ENCODE measurements at places on chromosomes 16 and 17.
A peak's percentile ranks its signal among the peaks of the same experiment; 100 is the strongest.

DNA sequence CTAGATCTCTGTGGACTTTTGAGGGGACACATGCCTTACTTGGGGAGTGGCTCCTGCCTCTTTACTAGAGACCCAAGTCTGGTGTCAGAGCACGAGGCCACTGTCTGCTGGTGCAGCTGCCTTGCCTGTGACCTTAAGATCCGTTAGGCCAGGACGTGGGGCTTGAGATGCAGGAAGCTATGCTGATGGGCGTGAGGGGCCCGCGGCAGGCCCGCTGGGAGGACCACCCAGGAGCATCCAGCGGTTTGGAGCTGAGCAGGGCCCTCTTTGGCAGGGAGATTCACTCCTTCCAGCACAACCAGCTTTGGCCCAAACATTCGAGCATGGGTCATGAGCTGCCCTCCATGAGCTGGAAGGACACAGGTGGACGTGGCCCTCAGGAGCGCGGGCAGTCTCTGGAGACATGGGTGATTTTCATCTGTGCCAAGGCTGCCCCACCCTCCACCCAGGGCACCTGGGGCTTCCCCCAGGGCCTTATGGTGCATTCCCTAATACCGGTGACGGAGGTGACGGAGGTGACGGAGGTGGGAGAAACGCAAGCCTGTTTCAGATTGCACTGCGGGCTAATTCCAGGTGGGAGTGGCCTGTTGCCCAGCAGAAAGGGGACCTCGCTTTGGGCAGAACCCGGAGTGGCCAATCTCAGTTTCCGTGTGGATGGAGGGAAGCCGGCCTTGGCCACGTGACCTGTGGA lies 12.7 kb downstream of the LGALS3BP start:
- no peak for DNase-seq

DNA sequence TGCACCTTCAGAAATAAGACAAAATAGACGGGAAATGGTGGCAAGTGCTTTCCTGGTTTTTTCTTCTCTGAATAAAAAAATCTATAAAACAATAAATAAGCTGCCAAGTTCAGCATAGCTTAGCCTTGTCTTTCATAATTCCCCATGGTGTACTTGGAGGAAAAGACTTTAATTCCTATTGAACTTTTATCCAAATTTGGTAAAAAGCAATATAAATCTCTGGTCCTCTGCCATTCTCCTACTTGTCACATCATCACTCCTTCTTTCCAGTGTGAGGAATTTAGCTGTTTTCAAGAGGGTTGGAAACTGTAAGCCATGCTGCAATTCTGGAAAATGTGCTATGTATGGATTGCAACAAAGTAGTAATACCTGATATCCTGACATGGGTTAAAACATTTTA lies 551.8 kb upstream of the KIF2B start:
- no peak for DNase-seq

- no peak for DNase-seq
These were observed 6.0 kb downstream of the FHOD1 start for GRCh38 chr16:67241008-67241900.

GRCh38 chr16:54397190-54397835 lies 110.7 kb upstream of the IRX3 start:
- no peak for DNase-seq

DNA sequence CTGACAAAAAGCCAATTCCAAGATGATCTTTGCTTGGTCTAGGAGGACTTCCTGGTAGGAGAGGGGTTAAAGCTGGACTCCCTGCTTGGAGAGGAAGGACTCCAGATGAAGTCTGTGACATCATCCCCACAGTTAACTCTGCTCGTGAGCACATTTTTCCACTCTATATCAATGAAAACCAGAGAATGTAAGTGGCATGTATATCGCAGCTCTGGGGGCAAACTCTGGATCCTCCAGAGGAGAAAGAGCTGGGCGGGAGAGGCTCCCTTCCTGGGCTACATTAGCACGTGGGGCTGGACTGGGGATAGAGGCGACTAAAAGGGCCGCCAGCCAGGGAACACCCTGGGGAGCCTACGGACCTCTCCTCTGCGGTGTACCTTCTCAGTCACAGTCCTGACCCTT lies 34.1 kb downstream of the HIC1 start:
- DNase-seq: no peak

GRCh38 chr17:57285701-57286100 lies 29.4 kb downstream of the MSI2 start:
- no peak for DNase-seq

GRCh38 chr17:40564883-40565768 lies at the start of gene CCR7:
CCR7 (minus strand) TSS chr17:40565472; CDS start chr17:40565409, 63 bp downstream.
- peak; percentile 76 for DNase-seq

- no peak for DNase-seq
These were observed 90.9 kb downstream of the MYH11 start for GRCh38 chr16:15765880-15766279.

DNA sequence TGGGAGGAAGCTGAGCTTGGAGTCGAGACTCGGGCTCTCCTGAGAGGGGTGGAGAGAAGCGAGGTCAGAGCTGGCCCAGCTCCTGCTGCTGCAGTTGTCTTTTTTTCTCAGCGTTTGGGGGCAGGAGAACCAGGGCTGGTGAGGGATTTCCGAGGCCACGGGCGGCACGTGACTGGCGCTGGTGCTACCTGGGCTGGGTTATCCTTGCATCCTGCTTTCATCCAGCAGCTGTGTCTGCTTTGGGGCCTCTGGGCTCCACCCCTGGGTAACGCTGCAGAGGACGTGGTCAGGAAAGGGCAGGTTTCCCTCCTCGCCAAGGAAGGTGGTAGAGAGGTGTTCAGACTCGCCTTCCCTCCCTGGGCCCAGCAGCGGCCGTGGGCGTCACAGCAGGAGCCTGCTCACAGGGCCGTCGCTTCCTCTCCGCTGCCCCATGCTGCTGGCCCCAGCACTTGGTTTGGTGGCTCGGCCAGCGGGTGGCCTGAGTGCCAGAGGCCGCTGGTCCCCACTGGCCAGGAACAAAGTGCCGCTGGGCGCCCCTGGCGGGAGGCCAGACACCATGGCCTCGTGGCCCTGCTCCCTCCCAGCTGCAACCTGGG lies 22.5 kb downstream of the GSE1 start:
- DNase-seq: no peak

DNA sequence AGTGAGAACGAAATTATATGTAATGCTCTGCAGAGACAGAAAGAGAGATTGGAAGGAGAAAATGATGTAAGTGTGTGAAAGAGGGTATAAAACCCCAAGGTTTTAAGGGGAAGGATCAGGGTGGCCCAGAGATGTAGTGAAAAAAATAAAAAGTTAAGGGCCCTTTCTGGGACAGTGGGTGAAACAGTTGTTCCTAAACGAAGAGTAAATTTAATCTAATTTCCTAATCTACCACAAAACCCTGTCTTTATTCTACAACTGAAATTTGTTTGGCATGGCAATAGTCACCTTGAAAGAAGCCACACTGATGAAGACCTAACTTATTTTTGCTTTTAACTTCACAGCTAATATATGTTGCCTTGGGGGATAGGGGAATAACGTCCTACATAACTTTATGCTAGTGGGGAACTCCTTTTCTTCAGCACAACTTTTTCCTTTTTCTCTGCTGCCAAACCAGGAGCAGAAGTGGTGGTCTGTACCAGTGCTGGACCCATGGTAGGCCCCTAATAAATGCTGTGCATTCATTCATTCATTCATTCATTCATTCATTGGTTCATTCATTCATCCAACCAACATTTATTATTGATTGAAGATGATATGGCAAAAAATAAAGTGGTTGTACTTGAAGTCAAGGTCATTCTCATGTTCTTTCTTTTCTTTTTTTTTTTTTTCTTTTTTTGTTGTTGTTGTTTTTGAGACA lies 25.4 kb downstream of the CALCOCO2 start:
- no peak for DNase-seq

- no peak for DNase-seq
These were observed 31.7 kb downstream of the CLTC start for GRCh38 chr17:59651346-59651745.

GRCh38 chr17:34624767-34625383 lies 45.5 kb downstream of the TMEM132E start:
- DNase-seq: no peak

DNA sequence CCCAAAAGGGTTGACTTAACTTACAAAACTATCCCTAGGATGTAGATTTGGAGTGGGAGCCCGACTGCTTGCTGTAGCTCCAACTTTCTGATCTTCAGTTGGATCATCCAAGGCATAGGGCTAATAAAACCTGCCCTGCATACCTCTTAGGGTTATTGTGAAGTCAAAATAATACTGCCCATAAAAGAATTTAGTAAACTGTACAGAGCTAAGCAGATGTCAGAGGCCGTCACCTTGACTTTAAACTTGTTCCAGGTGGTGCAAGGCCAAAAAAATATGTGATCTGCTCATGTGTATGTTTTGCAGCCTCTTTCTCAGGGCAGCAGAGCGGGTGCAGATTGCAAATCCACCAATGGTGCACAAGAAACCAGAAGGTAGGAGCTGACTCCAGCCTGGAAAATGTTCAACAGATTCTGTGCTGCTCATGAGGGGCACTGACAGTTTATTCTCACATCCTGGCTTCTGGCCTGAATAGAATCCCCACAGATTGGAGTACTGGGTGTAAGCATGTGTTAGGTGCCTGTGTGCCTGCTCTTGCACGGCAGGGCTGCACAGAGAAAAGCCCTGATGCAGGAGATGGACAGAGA lies 180.7 kb downstream of the MAP2K4 start:
- DNase-seq: no peak

Data from stimulated activated CD4-positive, alpha-beta T cell treated with anti-CD3 and anti-CD28 coated beads, TNF-alpha, amount 100 ng/mL, for 48 hours (primary cell).